Camera-type eye (tissue), 1 donor: ENCODE measurements at places on chromosomes 4 and X. TPM values are rescaled to one million over a fixed set of nuclear protein-coding genes. Genes with fewer than 3 reads are reported as not detected.

SERTM2 gene
- 2.4 TPM for total RNA-seq

SPIN2A gene
- total RNA-seq: 2.0 TPM

ELK1 gene
- total RNA-seq: 16.4 TPM

SMS gene
- 54.5 TPM for total RNA-seq

VSIG4 gene
- 10.9 TPM for total RNA-seq

MAGEA2 gene
- not detected for total RNA-seq
